Karpas-422 (cell line): ENCODE measurements at places on chromosomes 5 and 9. TPM values are rescaled to one million over a fixed set of nuclear protein-coding genes. Genes with fewer than 3 reads are reported as not detected.

KCTD16 gene
- 0.11 and 0.36 TPM in 2 replicates for total RNA-seq

DOK3 gene
- total RNA-seq = 138 and 188 TPM in 2 replicates

PDE8B gene
- total RNA-seq = 0.04 and 0.15 TPM in 2 replicates

ASPN gene
- not detected in 2 replicates for total RNA-seq

GPR151 gene
- not detected in 2 replicates for total RNA-seq

KIF20A gene
- 16.9 and 26.5 TPM in 2 replicates for total RNA-seq

SPOCK1 gene
- 0.54 and 1.0 TPM in 2 replicates for total RNA-seq

CATSPER3 gene
- not detected in 2 replicates for total RNA-seq

LHX3 gene
- not detected in 2 replicates for total RNA-seq

CCDC171 gene
- total RNA-seq = 2.7 and 3.1 TPM in 2 replicates

TMEM267 gene
- 15.0 and 57.2 TPM in 2 replicates for total RNA-seq

B4GALT1 gene
- 4.0 and 6.9 TPM in 2 replicates for total RNA-seq

TMEM250 gene
- total RNA-seq = 15.1 and 40.9 TPM in 2 replicates

SLC34A1 gene
- total RNA-seq = not detected in 2 replicates

LRRC19 gene
- total RNA-seq = not detected in 2 replicates

SGCD gene
- total RNA-seq = not detected in 2 replicates

IFNA8 gene
- not detected in 2 replicates for total RNA-seq

TEK gene
- total RNA-seq = not detected in 2 replicates

F2RL2 gene
- not detected in 2 replicates for total RNA-seq

NEUROG1 gene
- not detected in 2 replicates for total RNA-seq

PIP5K1B gene
- total RNA-seq = not detected in 2 replicates

DND1 gene
- total RNA-seq = 0.71 and 2.0 TPM in 2 replicates

ANKRD18A gene
- total RNA-seq = not detected in 2 replicates

PCDHGC4 gene
- 7.0 and 11.8 TPM in 2 replicates for total RNA-seq

SHOC1 gene
- total RNA-seq = not detected in 2 replicates

IL12B gene
- total RNA-seq = not detected in 2 replicates

GPR21 gene
- total RNA-seq = 0.54 and 16.8 TPM in 2 replicates

TUSC1 gene
- total RNA-seq = not detected in 2 replicates

NUTM2F gene
- total RNA-seq = not detected in 2 replicates

MTAP gene
- total RNA-seq = 29.2 and 38.7 TPM in 2 replicates

MARCHF3 gene
- total RNA-seq = 0.56 and 9.9 TPM in 2 replicates

EQTN gene
- not detected in 2 replicates for total RNA-seq

RASEF gene
- 0.04 and 0.15 TPM in 2 replicates for total RNA-seq

LHFPL2 gene
- 4.7 and 4.8 TPM in 2 replicates for total RNA-seq

AMBP gene
- not detected in 2 replicates for total RNA-seq

FOXE1 gene
- not detected in 2 replicates for total RNA-seq

PCDHA5 gene
- total RNA-seq = not detected in 2 replicates

CYLC2 gene
- total RNA-seq = not detected in 2 replicates

UBE2QL1 gene
- total RNA-seq = not detected in 2 replicates

CTXN3 gene
- not detected in 2 replicates for total RNA-seq

HDAC3 gene
- total RNA-seq = 96.0 and 128 TPM in 2 replicates

PRDM9 gene
- total RNA-seq = not detected in 2 replicates

OR1J2 gene
- not detected in 2 replicates for total RNA-seq

PCDHGB3 gene
- 19.5 and 22.7 TPM in 2 replicates for total RNA-seq

CD74 gene
- 5,756 and 8,933 TPM in 2 replicates for total RNA-seq
